ENCODE measurements at places on chromosomes 6 and 20. TPM values are rescaled to one million over a fixed set of nuclear protein-coding genes. Genes with fewer than 3 reads are reported as not detected.

SLC22A2 gene
- total RNA-seq = not detected

COL9A1 gene
- total RNA-seq = 8.7 TPM

NANP gene
- 6.7 TPM for total RNA-seq

CDSN gene
- total RNA-seq = not detected

FAXC gene
- total RNA-seq = 13.9 TPM

CBFA2T2 gene
- total RNA-seq = 39.7 TPM

TMEM74B gene
- 1.1 TPM for total RNA-seq

SIRPG gene
- not detected for total RNA-seq
